ENCODE measurements at places on chromosomes 12 and 14.

DNA sequence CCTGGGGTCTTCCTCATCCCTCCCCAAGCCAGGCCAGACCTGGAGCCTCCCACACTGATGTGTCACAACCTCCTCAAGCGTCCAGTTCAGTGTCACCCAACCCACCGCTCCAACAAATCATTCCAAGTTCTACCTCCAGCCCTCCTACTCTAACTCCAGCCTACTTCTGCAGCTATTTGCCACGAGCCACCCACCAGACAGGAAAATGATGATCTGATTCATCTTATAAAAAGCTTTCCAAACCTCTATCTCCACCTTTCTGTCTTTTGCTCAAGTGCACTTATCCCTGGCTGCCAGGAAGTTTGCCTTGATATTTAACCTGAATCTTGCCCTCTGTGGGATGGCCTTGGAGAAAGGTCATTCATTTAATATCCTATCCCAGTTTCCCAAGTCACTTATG is 30.2 kb downstream of the SMUG1 start:
- no peak for DNase-seq

- no peak for DNase-seq
These were observed 230.8 kb downstream of the NUAK1 start for GRCh38 chr12:105907982-105908381.

DNA sequence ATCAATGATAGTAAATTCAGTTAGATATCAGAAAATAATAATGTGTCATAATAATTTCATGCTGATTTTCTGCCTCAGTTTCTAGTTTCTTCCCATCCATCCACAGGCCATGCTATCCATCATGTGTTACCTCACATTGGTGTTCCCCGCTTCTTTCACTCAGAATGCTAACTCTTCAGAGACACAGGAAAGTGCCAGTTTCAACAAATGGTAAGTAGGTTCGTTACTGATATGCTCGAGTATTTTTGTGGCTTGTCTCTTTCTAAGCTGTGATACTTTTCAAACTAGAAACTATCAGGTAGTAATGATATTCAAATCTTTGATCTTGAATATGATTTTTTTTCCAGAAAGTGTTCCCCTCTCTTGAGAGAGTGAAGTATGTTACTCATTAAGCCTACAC is 1.5 kb downstream of the KLRB1 start:
- no peak for DNase-seq

DNA sequence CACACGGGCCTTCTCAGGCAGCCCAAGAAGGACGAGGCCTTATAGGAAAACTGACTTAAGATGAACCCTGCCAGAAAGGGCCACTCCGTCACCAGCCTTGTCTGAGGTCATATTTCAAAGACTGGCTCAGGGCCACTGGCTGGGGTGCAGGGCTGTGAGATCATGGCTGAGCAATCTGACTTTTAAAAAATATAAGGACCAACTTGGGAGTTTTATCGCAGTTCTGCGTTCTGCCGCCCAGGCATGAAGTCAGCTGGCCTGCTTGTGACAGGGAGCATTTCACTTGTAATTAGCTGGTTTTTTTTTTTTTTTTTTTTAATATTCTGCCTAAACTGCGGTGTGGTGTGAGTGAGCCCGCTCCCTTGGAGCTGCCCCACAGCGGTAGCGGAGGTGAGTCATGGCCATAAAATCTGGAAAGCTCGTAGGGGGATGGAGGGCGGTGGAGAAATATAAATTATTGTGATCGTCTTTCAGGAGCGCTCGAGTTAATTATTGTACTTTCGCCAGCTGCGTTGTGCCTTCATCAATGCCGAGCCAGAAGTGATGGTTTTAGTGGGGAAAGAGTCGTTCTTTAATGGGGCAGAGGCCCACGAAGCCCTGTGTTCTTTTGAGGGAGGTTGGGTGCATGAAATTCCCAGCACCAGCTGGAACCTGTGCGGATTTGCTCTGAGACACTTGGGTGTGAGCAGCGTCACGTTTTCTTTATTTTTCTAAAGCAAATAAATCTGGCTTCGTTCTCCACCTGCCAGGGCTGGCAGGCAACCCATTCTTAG is 231.9 kb downstream of the C12orf75 start:
- no peak for DNase-seq

DNA sequence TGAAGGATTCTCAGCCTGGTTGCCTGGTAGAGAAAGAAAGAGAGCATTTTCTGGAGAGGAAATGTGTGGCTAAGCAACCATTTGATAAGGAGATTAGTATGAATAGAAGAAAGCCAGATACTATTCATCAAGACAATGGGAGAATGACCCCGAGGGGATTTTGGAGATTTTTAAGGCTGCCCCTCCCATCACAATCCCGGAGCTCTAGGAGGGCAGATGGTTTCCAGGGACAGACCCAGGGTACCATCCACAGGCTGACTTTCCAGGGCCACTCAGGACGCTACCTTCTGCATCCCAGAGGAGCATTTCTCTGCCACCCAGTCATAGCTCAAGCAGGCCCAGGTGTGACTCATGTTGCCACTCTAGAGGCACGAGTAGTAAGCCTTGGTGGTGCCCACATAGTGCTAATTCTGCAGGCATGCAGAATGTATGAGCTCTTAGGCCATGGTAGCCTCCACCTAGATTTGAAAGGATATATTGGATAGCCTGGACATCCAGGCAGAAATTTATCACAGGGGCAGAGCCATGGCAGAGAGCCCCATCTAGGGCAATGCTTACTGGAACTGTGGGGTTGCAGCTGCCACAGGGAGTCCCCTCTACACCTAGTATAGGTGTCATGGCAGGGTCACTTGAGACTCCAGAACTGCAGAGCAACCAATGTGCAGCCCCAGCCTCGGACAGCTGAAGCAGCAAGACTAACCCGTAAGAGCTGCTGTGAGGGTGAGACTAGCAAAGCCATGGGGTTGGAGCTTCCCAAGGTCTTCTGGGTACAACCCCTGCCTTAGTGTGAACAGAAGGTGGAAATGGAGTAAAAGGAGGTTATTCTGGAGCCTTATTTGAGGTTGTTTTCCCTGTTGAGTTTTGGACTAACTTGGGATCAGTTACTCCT is 366.0 kb downstream of the ZFP36L1 start:
- no peak for DNase-seq

GRCh38 chr12:116955382-116956021 is 44.8 kb downstream of the FBXW8 start:
- DNase-seq: no peak

GRCh38 chr14:88551094-88551870 is 3.5 kb downstream of the PTPN21 start:
- DNase-seq: no peak

DNA sequence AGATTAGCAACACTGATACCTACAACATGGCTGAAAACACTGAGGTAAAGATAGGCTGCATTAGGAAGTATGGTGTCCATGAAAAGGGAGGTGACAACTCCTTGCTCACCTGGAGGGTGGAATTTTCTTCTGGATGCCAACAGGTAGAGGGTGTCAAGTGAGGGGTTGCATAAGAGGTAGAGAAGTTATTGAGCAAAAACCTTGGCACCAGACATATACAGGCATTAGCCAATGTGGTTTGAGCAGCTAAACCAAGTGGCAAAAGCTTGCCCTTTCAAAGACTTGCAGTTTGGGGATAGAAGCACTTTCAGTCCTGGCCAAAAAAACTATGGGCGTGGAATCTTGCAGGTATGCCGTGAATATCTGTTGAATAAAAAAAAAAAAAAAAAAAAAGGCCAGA is 3.8 kb downstream of the RITA1 start:
- DNase-seq: no peak

DNA sequence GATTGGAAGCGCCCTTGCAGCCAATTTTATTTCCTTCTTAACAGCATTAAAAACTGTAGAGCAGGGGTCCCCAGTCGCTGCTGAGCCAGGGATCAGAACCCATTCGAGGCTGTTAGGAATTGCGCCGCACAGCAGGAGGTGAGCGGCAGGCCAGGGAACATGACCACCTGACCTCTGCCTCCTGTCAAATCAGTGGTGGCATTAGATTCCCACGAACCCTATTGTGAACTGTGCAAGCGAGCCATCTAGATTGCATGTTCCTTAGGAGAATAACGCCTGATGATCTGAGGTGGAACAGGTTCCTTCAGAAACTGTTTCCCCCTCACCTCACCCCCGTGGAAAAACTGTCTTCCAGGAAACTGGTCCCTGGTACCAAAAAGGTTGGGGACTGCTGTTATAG is 107.4 kb downstream of the DNAI7 start:
- DNase-seq: no peak

DNA sequence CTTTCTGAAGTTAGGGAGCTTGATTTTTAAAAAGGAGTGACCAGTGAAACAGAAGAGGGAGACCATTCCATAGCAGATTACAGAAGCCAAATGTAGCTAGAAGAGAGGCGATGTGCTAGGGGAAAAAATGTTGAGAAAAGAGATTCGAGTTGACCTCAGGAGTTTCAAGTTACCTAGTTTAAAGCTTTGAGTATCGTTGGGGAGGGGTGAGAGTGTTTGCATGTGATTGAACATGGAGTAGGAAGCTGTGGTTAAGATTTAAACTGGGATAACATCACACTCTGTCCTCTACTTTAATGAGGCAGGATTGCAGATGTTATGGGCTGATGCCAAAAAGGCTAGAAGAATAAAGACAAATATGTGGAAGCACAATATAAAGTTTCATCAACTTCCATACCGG is 3.7 kb downstream of the LETMD1 start:
- no peak for DNase-seq

DNA sequence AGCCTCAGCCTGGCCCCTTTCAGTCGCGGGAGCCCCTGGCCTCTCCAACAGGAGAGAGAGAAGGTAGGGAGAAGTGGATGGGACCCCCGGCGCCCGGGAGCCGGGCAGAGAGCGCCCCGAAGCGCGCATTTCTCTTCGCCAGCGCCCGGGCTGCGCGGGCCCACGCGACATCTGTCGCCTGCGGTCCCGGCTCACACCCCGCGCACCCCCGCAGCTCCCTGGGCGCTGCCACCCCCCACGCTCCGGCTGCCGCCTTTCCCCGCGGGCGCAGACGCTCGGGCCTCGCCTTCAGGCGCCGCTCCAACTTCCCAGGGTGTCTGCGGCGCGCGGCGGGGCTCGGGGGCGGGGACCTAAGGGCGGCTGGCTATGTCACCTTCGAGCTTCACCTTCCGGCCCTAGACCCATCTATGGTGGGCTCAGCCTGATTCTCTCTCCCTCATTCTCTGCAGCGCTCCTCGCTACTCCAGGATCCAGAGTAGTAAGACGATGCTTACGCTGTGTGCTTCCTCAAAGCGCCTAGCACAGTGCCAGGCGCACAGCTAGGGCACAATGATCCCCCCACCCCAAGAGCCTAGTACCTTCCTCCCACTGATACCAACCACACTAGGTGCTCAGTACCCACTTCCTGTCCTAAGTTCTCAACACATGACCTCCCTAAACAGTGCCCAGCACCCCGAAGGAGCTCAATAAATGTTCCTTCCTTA is 1.6 kb downstream of the HRK start:
- DNase-seq: no peak

DNA sequence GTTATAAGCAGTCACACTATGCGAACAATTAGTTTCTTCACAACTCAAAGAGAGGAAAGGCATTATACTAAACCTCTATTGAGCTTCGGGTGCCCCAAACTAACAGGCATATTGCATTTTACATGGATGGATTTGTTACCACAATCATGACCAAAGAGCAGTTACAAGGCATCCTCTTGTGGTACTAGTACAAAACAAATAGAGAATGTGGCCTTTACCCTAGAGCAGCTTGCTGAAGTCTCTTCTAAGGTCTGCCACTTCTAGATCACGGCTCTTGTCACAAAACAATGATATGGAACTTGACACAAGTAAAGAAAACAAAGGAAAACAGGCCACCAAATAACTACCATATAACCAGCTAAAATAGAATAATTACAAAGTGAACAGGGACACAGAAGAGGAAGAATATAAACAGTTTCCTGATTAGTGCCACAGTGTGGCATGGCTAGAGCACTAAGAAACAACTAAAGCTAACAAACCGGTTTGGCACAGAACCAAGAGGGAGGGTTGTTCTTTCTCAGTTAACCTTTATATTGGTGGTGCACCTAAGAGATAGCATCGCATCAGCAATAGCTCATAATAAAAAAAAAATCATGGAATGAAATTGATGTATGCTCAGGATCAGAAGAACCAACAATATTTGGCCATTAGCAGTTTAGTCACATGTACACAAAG is 209.7 kb upstream of the ATP2B1 start:
- no peak for DNase-seq

Measured in stimulated activated CD8-positive, alpha-beta memory T cell treated with anti-CD3 and anti-CD28 coated beads, Interleukin-7, amount 100 ng/mL, for 1 hour (primary cell).